ENCODE measurements at places on chromosomes 1 and 21. TPM values are rescaled to one million over a fixed set of nuclear protein-coding genes. Genes with fewer than 3 reads are reported as not detected.

GRCh38 chr1:153251988-153252387 is 7.5 kb upstream of the LORICRIN start:
- H3K4me1 ChIP-seq: no peaks in the 10 kb centered on the region
- H3K4me3 ChIP-seq: no peak overlapping the region
- no peak for DNase-seq
- H3K27me3 ChIP-seq: peaks cover 2% of the 10 kb centered on the region

DNA sequence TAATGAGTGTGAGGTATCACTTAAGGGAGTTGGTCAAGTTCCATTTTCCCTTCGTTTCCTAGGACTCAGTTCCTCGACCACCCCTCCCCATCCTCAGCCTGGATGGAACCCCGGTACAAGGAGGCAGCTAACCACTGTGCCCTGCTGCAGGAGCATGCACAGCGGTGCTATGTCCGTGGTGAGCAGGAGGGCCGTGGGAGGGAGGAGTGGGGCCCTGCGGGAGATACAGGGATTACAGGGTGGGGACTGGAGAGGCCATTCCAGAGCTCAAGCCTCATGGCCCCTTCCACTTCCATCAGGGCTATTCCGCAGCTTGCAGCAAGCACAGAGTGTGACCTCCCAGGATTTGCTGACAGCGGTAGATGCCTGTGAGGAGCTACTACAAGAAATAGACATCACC is 25.8 kb downstream of the HYI start:
- no peaks in the 10 kb centered on the region for H3K4me1 ChIP-seq
- H3K27me3 ChIP-seq: no peaks in the 10 kb centered on the region
- no peak overlapping the region for H3K27ac ChIP-seq
- no peak overlapping the region for H3K4me3 ChIP-seq
- DNase-seq: no peak

- H3K27me3 ChIP-seq: no peaks in the 10 kb centered on the region
- no peak overlapping the region for H3K4me3 ChIP-seq
- peaks cover 20% of the 10 kb centered on the region for H3K4me1 ChIP-seq
- no peak for DNase-seq
- H3K27ac ChIP-seq: no peak overlapping the region
Observed at GRCh38 chr1:3061981-3062615, 6.9 kb upstream of the PRDM16 start.

GRCh38 chr1:43908858-43909257 is 24.7 kb upstream of the ARTN start:
- no peaks in the 10 kb centered on the region for H3K4me1 ChIP-seq
- no peaks in the 10 kb centered on the region for H3K27me3 ChIP-seq
- no peak for DNase-seq

DNA sequence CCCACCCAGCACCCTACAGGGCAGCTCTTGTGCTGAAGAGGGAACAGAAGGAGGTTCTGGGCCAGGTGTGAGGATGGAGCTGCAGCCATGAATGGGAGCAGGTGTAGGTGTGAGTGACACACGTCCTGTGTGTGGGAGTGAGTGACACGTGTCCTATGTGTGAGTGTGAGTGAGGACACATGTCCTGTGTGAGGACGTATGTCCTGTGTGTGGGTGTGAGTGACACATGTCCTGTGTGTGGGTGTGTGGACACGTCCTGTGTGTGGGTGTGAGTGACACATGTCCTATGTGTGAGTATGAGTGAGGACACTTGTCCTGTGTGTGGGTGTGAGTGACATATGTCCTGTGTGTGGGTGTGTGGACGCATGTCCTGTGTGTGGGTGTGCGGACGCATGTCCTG is 26.4 kb downstream of the MEGF6 start:
- no peak overlapping the region for H3K4me3 ChIP-seq
- H3K27me3 ChIP-seq: no peaks in the 10 kb centered on the region
- no peak overlapping the region for H3K27ac ChIP-seq
- no peaks in the 10 kb centered on the region for H3K36me3 ChIP-seq
- peaks cover 8% of the 10 kb centered on the region for H3K4me1 ChIP-seq
- DNase-seq: no peak

- H3K36me3 ChIP-seq: no peaks in the 10 kb centered on the region
- no peak for DNase-seq
- no peak overlapping the region for H3K4me3 ChIP-seq
Observed at GRCh38 chr21:45499970-45500577, 42.2 kb downstream of the SLC19A1 start.

- H3K4me1 ChIP-seq: no peaks in the 10 kb centered on the region
- no peaks in the 10 kb centered on the region for H3K36me3 ChIP-seq
- no peak overlapping the region for H3K4me3 ChIP-seq
- no peaks in the 10 kb centered on the region for H3K27me3 ChIP-seq
Observed at GRCh38 chr1:110243574-110243973, 33.5 kb downstream of the KCNC4 start.

- peak; percentile 85 for DNase-seq
- peaks cover 53% of the 10 kb centered on the region for H3K4me1 ChIP-seq
- peak overlapping the region; percentile 76 for H3K27ac ChIP-seq
- H3K4me3 ChIP-seq: peak overlapping the region; percentile 39
- H3K27me3 ChIP-seq: no peaks in the 10 kb centered on the region
Observed at GRCh38 chr1:201503397-201504176, 3.3 kb downstream of the CSRP1 start.

GRCh38 chr1:236161230-236161629 is 18.9 kb downstream of the GPR137B start:
- no peaks in the 10 kb centered on the region for H3K4me1 ChIP-seq

DNA sequence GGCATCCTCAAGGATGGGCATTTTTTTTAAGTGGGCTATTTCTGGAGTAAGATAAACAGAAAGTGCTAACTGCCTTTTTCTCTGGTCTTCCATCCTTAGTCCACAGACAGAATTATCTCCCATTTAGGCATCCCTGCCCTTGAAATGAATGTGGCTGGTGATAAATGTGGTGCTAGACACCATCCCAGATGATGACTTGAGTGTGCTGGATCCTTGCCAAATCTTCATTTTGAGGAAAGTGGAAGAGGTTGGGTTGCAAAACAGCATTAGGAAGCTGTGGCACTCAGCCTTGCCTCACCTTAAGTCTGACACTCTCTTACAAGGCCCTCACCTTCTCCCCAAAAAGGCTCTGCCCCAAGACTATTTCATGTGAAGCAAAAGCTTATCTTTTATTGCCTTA is 19.2 kb downstream of the MAB21L3 start:
- DNase-seq: no peak
- H3K36me3 ChIP-seq: no peaks in the 10 kb centered on the region
- H3K27me3 ChIP-seq: no peaks in the 10 kb centered on the region

DNA sequence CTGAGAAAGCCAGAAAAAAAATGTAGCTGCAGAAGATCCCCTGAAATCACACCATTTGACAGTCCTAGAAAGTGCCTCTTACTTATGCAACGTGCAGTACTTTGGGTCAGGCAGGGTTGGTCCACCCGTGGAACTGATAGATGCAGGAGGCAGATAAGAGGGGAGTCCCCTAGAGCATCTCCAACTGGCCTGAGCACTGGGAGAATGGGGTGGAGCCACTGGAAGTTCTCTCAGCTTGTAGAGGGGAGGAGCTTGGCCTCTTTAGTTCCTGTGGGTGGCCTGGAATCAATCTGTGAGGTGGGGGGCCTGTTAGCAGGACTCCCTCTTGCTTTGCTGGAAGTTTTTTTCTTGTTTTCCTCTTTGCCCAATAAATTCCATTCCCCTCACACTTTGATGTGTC is 335.7 kb upstream of the NCAM2 start:
- H3K4me3 ChIP-seq: no peak overlapping the region
- no peaks in the 10 kb centered on the region for H3K27me3 ChIP-seq
- DNase-seq: no peak
- no peak overlapping the region for H3K27ac ChIP-seq
- no peaks in the 10 kb centered on the region for H3K4me1 ChIP-seq

DNA sequence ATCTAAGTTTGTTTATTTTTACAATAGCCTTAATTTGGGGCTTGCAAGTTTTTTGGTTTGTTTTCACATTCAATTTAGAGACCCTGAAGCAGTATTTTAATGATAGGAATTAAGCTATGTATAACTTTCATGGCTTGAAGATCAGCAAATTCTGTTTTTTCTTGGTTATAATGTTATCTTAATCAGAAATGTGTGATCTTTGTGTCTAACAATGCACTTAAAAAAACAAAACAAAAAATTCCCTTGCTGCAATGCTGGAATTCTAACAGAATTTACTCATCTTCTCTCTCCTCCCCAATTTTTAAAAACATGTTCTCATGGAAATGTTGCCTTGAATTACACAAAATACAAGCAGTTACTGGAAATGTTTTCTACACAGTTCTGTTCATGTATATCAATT is 113.1 kb downstream of the OLFML2B start:
- DNase-seq: no peak
- H3K4me3 ChIP-seq: no peak overlapping the region
- no peak overlapping the region for H3K27ac ChIP-seq
- no peaks in the 10 kb centered on the region for H3K27me3 ChIP-seq
- H3K4me1 ChIP-seq: 0 out of 2 replicates have a peak, but pooled peaks cover 2% of the 10 kb centered on the region

DNA sequence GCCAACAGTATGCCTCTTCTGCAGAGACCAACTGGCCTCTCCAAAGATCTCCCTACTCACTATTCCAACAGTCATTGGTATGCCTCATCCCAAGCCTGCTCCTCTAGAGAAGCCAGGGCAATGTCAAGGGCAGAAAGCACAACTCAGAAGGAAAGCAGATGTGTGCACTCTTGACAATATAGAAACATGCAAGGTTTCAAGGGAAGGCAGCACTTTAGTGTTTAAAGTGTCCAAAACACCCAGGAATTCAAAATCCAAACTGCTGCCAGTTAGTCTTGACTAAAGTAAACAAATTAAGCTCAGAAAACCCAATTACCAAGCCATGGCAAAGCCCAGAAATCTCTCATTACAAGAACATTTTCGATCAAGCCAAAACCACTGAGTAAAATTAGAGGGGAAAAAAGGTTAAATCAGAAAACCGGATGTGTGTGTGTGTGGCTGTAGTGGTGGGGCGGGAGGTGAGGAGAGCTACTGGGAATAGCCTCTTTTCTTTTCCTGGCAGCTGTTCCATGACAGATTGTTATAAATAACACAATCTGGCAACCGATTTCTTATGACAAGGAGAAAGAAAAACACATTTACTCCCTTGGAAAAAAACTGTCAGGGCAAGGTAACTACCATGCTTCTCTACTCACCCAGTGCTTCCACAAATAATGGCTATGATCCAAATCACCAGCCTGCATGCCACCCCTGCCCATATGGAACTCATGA is 39.2 kb downstream of the EIF2B3 start:
- no peak overlapping the region for H3K4me3 ChIP-seq
- no peaks in the 10 kb centered on the region for H3K36me3 ChIP-seq
- DNase-seq: no peak
- no peak overlapping the region for H3K27ac ChIP-seq
- H3K4me1 ChIP-seq: peaks cover 13% of the 10 kb centered on the region
- H3K27me3 ChIP-seq: no peaks in the 10 kb centered on the region

DNA sequence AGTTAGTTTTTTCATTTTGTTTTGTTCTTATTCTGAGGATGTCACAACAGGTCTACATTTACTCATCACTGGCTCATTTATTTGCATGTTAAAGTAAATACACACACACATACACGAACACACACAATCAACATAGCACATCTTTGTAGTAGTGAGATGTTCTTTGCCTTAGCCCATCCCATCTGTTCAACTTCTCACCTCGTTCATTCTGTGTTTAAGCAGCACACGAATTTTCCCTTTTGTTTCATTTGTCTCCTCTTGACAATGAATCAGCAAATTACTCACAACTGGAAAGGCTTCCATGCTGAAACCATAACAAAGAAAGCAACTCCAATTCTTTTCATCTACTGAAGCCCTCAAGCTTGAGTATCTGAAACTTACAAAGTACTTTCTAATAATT is 133.3 kb upstream of the CHRM3 start:
- H3K4me3 ChIP-seq: no peak overlapping the region
- H3K36me3 ChIP-seq: no peaks in the 10 kb centered on the region
- H3K27ac ChIP-seq: no peak overlapping the region
- no peaks in the 10 kb centered on the region for H3K27me3 ChIP-seq
- DNase-seq: no peak
- no peaks in the 10 kb centered on the region for H3K4me1 ChIP-seq

DNA sequence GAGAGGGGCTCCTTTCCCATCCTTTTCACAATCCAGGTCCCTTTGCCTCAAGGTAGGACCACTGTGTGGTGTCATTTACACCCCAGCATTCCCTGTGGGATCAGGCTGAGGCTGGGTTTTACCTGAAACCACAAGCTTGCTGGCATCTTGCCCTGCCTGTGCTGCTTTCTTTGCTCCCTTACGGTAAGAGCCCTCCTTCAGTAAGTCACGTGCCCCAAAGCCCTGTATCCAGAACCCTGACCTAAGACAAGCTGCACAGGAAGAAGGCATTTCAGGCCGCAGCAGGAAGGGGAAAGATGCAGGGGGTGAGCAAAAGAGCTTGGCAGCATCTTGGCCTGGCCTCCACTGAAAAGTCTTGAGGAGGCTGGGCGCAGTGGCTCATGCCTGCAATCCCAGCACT is 58.4 kb downstream of the KLHDC7A start:
- DNase-seq: no peak
- peaks cover 20% of the 10 kb centered on the region for H3K27me3 ChIP-seq
- no peaks in the 10 kb centered on the region for H3K36me3 ChIP-seq

DNA sequence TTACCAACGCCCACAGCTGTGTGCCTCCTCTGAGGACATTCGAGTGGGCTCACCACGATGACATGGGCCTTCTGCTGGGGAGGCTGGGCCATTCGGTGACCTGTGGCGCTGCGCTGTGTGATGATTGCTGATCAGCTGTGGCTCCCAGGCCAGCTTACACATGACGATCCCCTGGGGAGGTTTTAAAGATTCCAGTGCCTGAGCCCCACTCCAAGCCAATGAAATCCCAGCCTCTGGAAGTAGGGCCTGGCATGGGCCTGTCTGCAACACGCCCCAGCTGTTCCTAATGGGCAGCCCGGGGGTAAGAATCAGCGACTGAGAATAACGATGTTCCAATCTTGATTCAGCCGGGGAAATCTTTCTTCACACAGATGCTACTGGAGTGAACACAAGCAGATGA is 153.7 kb downstream of the KCNJ6 start:
- no peaks in the 10 kb centered on the region for H3K36me3 ChIP-seq
- no peaks in the 10 kb centered on the region for H3K27me3 ChIP-seq
- no peak overlapping the region for H3K27ac ChIP-seq
- no peaks in the 10 kb centered on the region for H3K4me1 ChIP-seq
- no peak overlapping the region for H3K4me3 ChIP-seq

GREM2 gene
- not detected for total RNA-seq

NPPB gene
- not detected for total RNA-seq

RHOU gene
- 9.2 TPM for total RNA-seq

GADD45A gene
- 106 TPM for total RNA-seq

PCP4 gene
- not detected for total RNA-seq

LORICRIN gene
- total RNA-seq: not detected

ZNF697 gene
- 7.1 TPM for total RNA-seq
